Smooth muscle cell of the umbilical artery (primary cell): ENCODE measurements at places on chromosomes 13 and 19. TPM values are rescaled to one million over a fixed set of nuclear protein-coding genes. Genes with fewer than 3 reads are reported as not detected.

Gene ZNF99
- not detected in 2 replicates for total RNA-seq

Gene IGSF23
- not detected in 2 replicates for total RNA-seq

Gene HSH2D
- total RNA-seq = not detected in 2 replicates

Gene ERICH4
- total RNA-seq = not detected in 2 replicates

Gene ADGRE1
- not detected in 2 replicates for total RNA-seq

Gene CARS2
- 113 and 114 TPM in 2 replicates for total RNA-seq

Gene RNU6-9
- not detected in 2 replicates for total RNA-seq

Gene UNC13A
- total RNA-seq = 0.30 and 0.97 TPM in 2 replicates

Gene TIMM29
- 33.9 and 39.5 TPM in 2 replicates for total RNA-seq

Gene ZNF606
- total RNA-seq = 14.3 and 14.9 TPM in 2 replicates
